NCI-H1092 treated with DMSO at 0.1 percent for 48 hours (cell line): ENCODE measurements at places on chromosomes 16 and 17.
A peak's percentile ranks its signal among the peaks of the same experiment; 100 is the strongest.

GRCh38 chr16:9330095-9330494 is 238.7 kb downstream of the HAPSTR1 start:
- no peak for DNase-seq

GRCh38 chr17:1951920-1952319 is 73.2 kb downstream of the RTN4RL1 start:
- no peak for DNase-seq

DNA sequence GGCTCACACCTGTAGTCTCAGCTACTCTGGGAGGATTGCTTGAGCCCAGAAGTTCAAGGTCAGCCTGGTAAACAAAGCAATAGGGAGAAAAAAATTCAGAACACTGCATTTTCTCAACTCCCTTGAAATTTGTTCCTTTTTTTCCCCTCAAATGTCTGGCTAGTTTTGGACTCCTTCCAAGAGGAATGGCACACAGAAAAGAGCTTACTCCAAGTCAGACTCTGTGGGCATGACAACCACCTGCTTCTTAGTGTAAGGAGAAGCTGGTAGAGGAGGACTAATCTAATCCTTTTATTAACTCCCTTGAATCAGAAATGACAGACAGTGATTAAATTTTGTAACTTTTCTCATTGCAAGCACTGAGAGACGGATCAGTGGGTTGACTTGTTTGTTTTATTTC is 27.9 kb upstream of the HYDIN start:
- DNase-seq, result no peak

GRCh38 chr16:83793179-83793578 is 14.6 kb upstream of the HSBP1 start:
- DNase-seq, result no peak

- DNase-seq, result peak; percentile 62
Measured at GRCh38 chr16:56191835-56192634, 746 bp downstream of the GNAO1 start.

GRCh38 chr17:82247182-82247823 is 18.5 kb downstream of the SLC16A3 start:
- no peak for DNase-seq

GRCh38 chr17:68347380-68347779 is 56.1 kb downstream of the ARSG start:
- DNase-seq, result no peak

GRCh38 chr17:9179602-9180001 is 158.3 kb downstream of the NTN1 start:
- DNase-seq, result no peak

DNA sequence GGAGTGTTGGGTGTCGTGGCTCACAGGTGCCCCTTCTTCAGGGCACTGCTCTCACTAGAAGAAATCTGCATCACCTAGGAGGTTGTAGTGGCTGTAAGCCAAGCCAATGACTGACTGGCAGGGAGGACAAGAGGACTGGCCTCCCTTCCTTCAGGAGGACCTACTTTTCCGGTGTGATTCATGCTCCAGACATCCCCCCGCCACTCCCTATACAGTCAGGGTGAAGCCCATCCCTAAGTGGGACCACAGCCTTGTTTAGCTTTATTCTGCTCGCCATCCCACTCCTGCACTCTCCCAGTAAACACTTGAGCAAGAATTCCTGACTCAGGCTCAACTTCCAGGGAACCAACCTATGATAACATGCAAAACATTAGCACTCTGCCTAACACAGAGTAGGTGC is 67.0 kb downstream of the PLCG2 start:
- no peak for DNase-seq

GRCh38 chr17:78122216-78122930 is 6.2 kb downstream of the TMC6 start:
- no peak for DNase-seq

DNA sequence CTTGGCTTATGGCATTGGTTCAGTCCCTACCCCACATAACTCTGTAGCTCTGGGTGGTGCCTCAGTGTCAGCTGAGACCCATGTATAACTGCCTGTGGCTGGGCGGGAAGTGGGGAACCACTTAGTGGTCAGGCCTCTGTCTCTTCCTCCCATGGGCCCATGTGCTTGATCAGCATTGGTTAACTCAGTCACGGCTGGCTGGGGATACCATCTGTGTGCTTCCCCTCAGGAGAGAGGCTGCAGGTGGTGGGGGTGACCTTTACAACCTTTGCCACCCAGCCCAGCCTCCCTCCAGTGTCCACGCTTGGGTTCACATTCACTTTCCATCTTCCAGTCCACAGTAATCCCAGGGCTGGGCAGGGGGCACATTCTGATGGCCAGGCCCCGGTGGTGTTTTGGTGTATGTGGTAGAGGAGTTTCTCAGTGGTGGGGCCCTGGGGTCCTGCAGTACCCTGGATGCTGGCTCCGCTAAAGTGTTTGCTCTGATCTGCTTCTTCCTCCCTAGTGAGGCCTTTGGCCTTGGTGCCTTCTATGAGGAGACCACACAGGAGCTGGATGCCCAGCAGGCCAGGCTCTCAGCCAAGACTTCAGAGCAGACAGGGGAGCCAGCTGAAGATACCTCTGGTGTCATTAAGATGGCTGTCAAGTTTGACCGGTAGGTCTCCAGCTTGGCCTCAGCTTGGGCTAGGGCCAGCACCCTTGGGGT is 10.2 kb upstream of the NFATC3 start:
- no peak for DNase-seq

GRCh38 chr17:49365667-49366066 is 3.6 kb upstream of the ZNF652 start:
- DNase-seq, result peak; percentile 8

GRCh38 chr17:70144260-70144846 is 25.0 kb upstream of the KCNJ2 start:
- DNase-seq, result peak; percentile 56

- no peak for DNase-seq
Measured at GRCh38 chr17:62672957-62673356, 45.5 kb downstream of the MRC2 start.

GRCh38 chr17:62897706-62898105 is 68.3 kb upstream of the TANC2 start:
- no peak for DNase-seq

GRCh38 chr17:42754782-42755181 is 6.2 kb upstream of the RAMP2 start:
- DNase-seq, result no peak

DNA sequence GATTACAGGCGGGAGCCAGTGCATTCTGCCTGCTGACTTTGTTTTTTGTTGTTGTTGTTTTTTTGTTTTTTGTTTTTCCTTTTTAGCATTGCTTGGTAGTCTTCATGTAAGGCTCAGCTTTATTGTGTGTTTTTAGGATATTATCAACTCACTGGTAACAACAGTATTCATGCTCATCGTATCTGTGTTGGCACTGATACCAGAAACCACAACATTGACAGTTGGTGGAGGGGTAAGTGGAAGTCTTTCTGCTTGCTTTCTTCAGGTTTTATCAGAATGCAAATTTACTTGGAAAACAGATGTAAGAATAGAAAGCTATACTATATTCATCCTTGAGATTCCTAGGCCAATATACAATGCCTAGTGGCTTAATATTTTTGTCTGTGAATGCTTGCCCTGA is 3.3 kb upstream of the CMTM1 start:
- DNase-seq, result no peak
